ENCODE measurements at places on chromosomes 13 and 19.

- no peak for DNase-seq
Measured at GRCh38 chr19:55648585-55649267, 714 bp downstream of the CCDC106 start.

DNA sequence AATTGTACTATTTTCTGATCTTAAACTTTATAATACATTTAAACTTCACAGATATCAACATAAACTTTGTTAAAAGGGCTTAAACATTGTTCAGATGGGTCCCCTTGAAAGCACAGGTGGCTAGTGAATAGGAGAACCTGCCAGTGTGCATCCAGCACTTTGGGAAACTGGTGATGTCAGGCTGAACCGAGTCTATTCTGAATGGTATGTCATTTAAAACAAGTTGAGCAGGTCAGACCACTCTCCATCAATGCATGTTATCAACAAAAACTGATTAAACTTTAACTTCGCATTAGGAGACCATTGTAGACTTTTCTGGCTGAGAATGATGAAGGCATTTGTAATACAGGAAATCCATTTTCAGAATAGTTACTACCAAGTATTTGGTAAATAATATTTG is 50.1 kb upstream of the FREM2 start:
- DNase-seq, result no peak

DNA sequence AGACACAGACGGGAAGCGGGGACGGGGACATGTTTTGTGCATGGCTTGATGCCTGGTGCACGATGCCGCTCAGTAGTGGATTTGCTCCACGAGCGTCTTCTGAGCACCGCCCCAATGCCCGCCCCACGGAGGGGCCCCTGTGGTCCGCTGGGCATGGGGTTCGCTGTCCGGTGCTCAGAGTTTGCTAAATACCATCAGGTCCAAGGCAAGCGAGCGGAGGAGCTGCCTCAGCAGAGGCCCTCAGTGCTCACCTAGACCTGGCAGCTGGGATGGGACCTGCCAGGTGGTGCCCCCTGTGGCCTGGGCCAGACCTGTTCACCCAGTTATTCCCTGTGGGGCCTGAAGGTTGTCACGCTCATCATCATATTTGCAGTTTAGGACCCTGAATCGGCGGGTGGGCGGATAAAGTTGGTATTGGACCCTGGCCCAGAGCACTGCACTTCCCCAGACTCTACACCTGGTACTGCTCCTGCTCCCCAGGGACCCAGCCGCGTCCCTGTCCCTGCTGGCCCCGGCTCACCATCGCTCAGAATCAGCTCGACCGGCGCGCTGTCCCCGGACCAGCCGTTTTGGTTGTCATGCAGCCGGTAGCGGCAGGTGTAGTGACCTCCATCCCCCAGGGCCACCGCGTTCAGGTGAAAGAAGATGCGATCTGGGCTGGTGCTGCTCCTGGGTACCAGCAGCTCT is 2.3 kb downstream of the A1BG start:
- no peak for DNase-seq

- no peak for DNase-seq
Measured at GRCh38 chr13:30034458-30034795, 184.0 kb upstream of the UBL3 start.

- no peak for DNase-seq
Measured at GRCh38 chr13:61695147-61695546, 279.5 kb upstream of the PCDH20 start.

DNA sequence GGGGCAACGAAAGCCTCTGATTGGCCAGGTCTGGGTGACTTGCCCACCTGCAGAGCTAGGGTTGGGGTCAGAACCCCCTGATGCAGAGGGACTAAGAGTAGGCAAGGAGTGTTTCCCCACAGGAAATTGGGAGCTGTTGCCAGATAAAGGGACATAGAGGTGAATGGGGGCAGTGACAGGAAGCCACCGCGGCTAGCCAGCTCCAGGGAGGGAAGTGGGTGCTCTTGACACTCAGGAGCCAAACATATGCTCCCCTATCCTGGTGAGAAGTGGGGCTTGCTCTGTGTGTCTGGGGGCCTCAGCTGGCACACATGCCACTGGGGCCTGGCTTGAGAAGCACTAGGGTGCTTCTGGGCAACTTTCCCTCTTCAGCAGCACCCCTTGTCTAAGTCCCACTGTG is 26.0 kb downstream of the WDR88 start:
- no peak for DNase-seq

DNA sequence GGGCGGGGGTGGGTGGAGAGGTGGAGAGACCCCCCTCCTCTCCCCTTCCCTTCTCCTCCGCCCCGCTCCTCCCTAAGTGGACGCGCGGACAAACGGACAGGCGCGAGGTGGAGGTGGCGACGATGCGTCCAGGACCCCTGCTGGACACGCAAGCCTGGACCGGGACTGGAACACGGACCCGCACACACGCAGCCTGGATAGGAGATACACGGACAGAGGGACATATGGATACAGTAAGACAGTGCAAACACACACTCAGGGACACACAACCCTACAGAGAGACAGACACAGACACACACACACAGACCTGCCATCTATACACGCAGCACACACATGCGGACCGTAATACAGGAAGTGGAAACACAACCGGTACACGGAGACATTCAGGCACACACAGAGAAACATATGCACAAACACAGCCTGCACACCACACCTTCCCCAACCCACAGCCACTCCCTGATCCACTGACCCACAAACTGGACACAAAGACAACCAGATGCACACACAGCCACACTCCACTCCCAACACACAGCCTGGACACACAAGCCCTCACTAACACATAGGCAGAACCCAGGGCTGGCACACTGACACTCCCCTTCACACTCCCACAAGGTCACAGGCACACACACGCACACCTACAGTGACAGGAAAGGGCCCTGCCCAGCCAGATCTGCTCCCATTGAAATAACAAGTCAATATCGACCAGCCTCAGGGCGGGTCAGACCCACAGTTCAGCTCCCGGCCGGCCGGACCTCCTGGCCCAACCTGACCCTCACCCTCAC is 696 bp upstream of the ERFL start:
- peak; percentile 54 for DNase-seq

DNA sequence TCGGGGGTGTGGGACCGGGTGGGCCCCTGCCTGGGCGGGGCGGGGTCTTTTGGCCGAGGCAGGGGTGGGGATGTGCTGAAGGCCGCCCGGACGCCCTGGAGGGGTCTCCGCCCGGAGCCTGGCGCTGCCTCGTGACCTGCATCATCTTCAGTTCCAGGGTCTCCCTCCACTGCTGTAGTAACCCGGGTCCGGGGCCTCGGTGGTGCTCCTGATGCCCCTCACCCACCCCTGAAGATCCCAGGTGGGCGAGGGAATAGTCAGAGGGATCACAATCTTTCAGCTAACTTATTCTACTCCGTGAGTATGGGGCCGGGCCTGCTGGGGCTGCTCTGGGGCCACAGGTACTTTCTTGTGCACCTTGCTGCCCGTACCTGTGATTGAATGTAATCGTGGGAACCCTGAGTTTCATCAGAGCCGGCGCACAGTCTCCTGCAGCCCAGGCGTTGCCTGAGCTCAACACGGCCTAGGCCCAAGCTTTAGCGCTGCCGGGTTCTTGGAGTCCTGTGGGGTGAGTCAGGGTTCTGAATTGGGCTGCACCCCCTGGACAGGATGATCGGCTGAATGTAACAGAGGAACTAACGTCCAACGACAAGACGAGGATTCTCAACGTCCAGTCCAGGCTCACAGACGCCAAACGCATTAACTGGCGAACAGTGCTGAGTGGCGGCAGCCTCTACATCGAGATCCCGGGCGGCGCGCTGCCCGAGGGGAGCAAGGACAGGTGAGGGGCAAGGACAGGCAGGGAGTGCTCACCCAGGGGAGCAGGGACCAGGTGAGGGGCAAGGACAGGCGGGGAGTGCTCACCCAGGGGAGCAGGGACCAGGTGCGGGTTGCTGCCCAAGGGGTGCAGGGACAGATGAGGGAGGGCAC is 10.5 kb downstream of the PEAK3 start:
- DNase-seq, result no peak

DNA sequence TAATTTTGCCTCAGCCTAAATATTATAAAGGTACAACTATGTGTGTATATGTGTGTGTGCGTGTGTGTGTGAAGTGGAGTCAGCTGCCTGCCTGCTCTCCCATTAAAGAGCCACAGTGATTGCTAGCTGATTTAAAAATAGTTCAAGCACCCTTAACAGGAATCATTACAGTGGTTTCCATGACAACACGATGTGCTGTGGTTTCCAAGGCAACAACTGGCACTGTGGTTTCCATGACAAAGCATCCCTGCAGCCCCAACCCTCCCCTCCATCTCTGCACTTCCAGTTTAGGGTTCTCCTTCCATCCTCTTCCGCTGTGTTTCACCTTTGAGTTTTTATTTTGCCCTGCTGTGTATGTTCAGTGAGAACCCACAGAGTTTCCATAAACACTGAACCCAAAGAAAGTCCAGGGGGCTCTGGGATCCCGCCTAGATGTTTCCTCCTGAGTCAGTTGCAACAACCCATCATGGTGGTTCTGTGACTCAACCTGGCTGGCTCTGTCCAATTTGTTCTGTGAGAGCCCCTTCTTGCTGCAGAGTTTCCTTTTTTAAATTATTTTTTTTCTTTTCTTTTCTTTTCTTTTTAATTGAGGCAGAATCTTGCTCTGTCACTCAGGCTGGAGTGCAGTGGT is 7.1 kb upstream of the PNMA8A start:
- DNase-seq, result peak; percentile 17

- DNase-seq, result no peak
Measured at GRCh38 chr19:1505991-1506881, 6.6 kb downstream of the ADAMTSL5 start.

DNA sequence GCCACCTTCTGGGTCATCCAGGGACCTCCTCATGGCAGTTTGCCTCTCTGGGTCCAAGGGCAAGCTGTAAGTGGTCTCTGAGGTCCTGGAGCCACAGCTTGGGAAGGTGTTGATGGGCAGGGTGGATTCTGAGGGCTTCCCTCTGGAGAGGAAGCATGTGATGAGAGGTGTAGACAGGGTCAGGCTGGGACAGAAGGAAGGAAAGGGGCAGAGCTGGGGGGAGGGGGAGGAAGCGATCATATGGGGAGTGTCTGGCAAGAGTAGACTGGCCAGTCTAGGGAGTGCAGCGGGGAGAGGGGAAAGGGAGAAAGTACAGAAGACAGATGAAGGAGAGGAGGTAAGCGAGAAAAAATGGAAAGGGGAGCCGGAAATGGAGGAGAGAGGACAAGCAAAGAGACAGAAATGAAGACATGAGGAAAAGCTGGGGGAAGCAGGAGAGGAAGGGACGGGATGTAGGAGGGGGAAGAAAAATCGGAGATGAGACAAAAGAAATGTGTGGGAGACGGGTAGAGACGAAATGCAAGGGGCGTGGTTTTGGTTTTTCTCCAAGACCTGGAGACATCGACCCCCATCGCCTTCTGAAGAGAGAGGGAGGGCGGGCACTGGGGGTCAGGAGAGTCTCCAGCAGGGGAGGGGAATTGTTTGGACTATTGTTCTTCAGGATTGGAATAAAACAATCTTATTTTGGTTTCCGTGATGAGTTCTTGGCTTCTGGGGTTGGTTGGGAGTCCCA is 26.6 kb downstream of the ZSWIM9 start:
- no peak for DNase-seq

GRCh38 chr13:24016046-24016445 is 118.7 kb upstream of the C1QTNF9B start:
- DNase-seq, result no peak

GRCh38 chr19:13398780-13399726 is 107.2 kb downstream of the CACNA1A start:
- no peak for DNase-seq

GRCh38 chr19:43581467-43581866 is 5.9 kb downstream of the PINLYP start:
- no peak for DNase-seq

- DNase-seq, result no peak
Measured at GRCh38 chr19:55678121-55678671, 3.2 kb downstream of the EPN1 start.

- no peak for DNase-seq
Measured at GRCh38 chr19:3985643-3986259, 488 bp upstream of the EEF2 start.

DNA sequence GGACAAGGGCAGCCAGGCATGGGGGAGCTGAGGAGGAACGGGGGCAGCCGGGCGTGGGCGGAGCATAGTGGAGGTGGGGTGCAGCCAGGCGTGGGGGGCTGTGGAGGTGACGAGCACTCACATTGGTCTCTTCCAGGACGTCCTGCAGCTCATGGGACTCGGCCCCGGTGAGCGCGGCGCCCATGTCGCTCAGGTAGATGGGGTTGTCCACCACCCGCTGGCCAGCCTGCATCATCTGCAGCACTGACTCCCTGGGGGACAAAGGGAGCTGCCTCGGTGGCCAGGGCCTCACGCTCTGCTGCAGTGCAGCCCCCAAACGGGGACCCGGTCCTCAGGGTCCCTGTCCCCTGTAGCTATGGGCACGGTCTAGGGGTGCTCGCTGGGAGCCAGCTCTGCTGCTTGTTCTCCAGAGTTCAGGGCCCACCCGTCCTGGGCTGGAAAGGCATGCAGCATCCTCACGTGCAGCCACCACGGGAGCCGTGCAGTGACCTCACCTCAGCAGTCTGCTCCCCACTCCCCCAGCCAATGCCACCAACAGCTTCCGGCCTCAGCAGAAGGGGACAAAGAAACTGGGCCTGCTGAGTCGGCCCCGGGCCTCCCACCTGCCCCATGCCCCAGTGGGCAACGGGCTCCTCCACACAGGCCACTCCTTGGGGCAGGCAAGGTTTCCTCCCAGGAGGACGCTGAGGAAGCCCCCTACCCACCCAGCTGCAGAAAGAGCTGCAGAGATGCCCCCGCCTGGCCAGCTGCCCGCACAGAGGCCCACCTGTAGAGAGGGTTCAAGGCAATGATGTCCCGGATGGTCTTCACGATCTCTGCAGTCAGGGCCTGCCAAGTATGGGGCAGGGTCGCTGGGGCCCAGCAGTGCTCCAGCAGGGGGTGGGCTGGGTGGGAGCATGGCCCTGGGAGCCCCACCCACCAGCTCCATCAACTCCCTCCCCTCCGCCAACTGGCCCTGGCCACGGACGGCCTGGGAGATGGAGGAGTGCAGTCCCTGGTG is 12.1 kb downstream of the LONP1 start:
- DNase-seq, result no peak

Measured in activated CD4-positive, alpha-beta T cell treated with anti-CD3 and anti-CD28 coated beads, Interleukin-2, amount 10 ng/mL, durations not matched to agents 7 days and 5 days (primary cell).